ENCODE measurements at places on chromosomes 7 and 10.

DNA sequence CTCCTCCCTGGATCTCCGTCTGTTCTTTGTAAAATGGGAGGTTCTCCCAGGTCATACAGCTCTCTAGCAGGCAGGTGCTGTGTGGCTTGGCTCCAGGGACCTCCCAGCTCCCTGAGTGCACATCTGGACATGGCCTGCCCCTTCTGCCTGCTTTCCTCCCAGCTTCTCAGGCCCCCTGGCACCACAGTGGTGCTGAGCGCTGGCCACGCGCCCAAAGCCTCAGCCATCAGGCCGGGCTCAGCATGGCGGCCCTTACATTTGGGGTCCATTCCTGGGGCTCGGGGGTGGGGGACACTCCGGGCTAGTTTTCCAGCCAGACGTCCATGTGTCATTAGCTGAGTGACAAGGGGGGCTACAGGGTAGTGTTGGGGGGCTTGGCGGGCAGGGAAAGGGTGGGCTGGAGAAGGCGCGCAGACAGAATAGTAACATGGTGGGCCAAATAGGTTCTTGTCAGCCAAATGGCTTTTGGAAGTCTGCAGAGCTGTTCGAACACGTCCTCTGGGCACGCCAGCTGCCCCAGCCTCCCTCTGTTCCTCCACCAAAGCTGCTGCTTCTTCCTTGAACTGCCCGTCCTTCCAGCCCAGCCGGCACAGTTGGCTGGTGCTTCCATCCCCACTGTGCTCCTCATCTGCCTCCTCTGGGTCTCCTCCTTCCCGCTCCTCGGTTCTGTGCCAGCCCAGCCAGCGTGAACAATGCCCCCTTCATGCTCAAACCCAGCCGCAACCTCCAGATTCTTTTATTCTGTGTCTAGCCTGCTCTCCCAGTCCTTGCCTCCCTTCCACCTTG lies 65.9 kb downstream of the GOLGA7B start:
- DNase-seq, result no peak

DNA sequence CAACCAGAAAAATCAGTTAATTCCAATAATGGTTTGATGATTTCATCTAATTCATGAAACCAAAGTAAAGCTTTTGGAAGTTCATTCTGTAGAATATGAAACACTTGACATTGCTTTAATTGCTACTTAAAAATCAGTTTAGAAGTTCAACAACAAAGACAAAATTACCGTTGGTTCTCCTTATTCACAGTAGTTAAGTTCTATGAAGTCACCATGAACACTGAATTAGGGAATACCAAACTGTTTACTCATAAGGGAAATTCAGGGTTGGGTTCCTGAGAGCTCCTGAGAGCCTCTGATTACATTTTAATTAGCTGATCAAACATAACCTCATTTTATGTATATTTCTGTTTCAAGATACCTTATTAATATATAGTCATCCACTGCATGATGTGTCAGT lies 46.2 kb downstream of the ZNF438 start:
- no peak for DNase-seq

DNA sequence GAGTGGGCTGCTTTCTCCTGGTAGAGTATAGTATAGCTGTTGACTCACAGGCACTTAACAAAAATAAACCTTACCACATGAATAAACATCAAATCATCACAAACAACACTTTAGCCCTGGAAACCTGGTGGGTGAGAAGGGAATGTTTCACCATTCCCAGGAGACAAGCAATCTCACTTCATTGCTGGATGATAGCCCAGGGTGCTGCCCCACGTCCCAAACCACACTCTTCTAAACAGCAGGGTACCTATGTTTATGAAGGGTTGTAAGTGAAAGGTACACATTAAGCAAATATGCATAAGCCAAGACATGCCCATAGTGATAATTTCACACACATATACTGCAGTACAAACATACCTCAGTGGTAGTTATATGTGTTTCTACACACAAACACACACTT lies 276.2 kb downstream of the FGFR2 start:
- no peak for DNase-seq

- no peak for DNase-seq
Measured at GRCh38 chr10:62618576-62619412, 185.7 kb upstream of the ADO start.

- DNase-seq, result no peak
Measured at GRCh38 chr10:43867667-43868565, 219.2 kb upstream of the ZNF32 start.

GRCh38 chr7:33697616-33698015 lies 207.7 kb upstream of the BMPER start:
- DNase-seq, result no peak

DNA sequence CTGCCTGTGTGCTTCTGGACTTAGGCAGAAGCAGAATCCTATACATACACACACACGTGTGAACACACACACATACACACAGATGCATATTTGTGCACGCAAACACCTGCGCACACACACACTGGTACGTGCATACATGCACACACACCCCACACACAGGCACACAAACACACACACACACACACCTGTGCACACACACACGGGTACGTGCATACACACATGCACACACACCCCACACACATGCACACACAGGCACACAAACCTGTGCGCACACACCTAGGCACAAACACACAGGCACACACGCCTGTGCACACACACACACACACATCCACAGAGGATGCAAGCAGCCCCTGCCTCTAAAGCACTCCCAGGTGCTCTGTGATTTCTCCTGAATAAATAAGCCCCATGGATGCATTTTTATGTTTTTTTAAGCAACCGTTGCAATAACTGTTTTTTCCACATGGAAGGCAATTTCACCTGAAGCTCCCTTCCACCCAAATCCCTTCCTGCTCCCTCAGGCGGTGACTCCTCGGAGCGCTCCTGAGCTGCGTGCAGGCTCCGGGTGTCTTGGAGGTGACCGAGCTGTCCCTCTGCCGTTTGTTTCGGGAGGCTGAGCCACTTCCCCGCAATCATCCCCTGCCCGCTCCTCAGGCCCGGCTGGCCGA lies 41.5 kb upstream of the PDGFA start:
- DNase-seq, result no peak

DNA sequence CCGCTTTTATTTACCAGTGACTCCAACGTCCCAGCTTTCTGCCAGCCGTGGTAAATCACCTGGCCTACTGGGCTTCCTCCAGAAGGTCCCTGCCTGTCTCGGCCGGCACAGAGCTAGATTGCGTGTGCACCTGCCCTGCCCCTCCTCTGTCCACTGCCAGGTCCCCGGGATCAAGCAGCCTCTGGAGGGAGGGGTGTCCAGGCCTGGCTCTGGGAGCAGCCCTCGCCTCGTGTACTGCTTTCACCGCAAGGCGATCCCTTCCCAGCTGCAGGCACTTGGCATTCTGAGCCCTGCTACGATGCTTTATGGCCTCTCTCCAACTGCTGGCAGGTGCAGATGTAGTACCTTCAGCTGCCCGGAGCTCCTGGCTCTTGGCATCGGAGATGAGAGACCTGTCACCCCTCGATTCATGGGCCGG lies 7.4 kb downstream of the SLC29A3 start:
- DNase-seq, result no peak

- no peak for DNase-seq
Measured at GRCh38 chr10:12597788-12598765, 248.7 kb downstream of the CAMK1D start.

GRCh38 chr7:14047709-14048399 lies 58.4 kb upstream of the ETV1 start:
- DNase-seq, result no peak

DNA sequence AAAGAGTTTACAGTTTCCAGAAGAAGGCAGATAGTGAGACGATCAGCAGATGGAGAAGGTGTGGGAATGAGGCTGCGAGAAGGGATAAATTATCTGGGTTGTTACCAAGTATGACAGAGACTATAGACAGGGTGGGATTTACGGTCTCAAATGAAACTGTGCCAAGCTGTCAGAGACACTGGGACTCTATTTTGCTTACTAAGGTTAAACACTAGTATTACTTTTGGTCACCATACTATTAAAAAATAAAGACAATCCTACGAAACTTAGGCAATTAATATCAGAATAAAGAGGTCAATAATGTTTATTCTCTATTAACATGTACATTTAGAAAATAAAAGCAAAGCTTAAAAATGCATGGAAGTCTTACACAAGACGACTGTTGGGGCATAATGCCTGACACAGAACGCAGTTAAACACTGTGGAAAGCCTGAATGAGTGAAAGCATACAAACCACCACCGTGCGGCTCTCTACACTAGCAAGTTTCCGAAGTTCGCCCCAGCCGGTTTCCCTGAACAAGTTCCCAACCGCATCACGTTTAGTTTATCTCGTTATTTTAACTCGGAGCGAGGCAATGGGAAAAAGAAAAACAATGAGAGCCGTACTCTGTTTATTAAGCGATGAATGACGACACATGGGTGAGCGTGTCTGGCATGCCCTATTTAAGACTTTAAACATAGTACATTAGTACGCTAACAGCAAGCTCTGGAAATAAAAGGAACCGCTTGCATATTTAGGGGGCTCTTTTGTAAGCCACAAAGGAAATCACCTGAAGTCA lies 909 bp upstream of the CC2D2B start:
- DNase-seq, result peak; percentile 14

DNA sequence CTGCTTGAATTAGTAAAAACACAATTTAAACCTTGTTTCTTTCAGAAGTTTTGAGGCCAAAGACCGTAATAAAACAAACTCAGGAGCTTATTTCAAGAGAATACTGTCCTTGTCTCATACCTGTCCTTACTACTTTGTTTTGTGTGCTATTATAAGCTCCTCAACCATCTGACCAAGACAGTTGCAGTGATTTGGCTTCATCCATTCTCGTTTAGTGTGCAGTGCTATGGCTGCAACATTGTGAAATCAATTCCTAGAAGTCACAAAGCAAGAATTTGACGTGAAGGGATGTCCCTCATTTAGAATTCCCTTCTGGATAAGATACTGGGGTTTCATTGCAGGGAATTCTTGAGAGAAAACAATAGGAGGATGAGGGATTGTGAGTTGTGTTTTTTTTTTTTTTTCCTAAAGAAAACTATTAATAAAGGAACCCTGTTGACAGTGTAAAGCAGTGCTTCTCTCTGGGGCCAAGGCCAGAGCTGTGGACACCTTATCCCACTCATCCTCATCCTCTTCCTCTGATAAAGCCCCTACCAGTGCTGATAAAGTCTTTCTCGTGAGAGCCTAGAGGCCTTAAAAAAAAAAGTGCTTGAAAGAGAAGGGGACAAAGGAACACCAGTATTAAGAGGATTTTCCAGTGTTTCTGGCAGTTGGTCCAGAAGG lies at the start of gene OIT3:
TSS of gene OIT3 (plus strand) at position 604 of the 663 bp plus-strand sequence. CDS start 60 bp downstream, outside the sequence.
- DNase-seq, result no peak
